ENCODE measurements at places on chromosomes 6 and 20.

DNA sequence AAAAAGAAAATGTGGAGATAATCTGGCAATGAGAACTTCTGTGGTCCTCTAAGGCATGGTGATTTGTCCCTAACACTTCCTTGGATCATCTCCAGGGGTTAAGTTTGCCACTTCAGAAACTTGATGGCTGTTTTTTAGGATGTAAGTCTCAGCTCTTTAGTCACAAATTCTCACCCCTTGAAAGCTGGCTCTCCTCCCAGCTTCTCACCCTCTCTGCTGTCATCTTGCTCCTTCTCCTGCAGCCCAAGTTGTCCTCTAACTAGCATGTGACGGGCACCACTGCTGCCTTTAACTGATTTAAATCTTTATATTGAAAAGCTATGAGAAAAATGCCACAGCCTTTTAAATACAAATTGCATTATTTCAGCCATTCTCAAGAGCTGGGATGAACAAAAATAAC lies 107.8 kb downstream of the MAP3K5 start:
- no peak for DNase-seq

DNA sequence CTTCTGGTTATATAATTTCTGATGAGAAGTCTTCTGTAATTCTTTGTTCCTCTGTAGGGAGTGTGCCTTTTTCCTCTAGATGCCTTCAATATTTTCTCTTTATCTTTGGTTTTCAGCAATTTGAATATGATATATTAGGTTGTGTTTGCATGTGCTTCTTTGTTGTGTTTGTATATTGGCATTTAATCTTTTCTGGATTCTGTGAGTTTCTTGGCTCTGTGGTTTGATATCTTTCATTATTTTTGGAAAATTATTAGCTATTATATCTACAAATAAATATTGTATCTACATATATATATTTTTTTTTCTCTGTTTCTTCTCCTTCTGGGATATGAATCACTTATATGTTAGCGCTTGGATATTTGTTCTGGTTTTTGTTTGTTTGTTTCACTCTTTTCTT lies 9.1 kb upstream of the DBNDD2 start:
- DNase-seq = no peak

- DNase-seq = no peak
Observed at GRCh38 chr6:57421503-57421902, 104.1 kb downstream of the PRIM2 start.

GRCh38 chr6:80961166-80961565 lies 791.3 kb downstream of the TENT5A start:
- no peak for DNase-seq

DNA sequence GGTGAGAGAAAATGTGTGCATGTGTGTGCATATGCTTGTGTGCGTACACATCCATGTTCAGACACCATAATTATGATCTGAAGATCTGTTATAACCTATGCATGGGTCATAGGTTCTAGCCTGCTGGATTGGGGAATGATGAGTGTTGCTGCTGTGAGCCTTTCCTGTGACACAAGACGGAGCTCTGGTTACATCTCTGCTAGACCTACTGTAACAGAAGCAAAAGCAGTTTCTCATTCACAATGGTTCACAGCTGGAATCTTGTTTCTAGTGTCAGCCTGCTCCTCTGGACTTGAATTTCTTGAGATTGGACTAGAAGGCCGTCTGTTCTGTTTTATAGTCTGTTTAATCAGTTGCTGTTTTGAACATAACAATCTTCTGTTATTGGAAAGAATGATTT lies 40.1 kb downstream of the DEFB114 start:
- DNase-seq = no peak

DNA sequence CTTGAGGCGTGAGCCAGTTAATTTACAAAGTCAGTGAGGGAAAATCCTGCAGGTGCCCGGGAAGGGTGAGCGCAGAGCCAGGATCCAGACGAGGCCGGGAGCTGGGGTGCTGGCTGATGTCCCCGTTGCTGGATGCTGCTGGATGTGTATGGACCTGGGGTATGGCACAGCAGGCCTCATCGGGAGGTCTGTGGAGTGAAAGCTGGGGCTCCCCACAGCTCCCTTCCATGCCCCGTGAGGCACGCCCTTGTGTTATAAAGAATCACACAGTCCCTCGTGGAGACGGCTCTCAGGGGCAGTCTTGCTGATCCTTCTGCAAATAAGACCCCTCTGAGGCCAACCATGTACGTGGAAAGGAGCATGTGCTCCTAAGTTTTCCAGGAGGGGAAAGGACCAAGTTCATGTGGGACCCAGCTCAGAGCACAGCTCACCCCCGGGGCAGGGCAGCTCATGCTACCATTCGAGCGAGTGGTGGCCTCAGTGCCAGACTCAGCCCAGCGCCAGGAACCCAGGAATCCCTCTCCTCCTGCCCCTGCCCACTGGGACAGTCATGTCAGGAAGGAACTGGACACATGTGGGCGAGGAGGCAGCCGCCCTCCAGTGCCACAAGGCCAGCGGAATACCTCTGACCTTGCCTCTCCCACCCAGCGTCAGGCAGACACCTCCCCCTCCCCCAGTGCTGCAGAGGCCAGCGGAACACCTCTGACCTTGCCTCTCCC lies 97.5 kb downstream of the CDH4 start:
- no peak for DNase-seq

GRCh38 chr20:50537546-50538201 lies 27.5 kb downstream of the PTPN1 start:
- DNase-seq = no peak

- no peak for DNase-seq
Observed at GRCh38 chr6:1316489-1316971, 4.6 kb downstream of the FOXQ1 start.

DNA sequence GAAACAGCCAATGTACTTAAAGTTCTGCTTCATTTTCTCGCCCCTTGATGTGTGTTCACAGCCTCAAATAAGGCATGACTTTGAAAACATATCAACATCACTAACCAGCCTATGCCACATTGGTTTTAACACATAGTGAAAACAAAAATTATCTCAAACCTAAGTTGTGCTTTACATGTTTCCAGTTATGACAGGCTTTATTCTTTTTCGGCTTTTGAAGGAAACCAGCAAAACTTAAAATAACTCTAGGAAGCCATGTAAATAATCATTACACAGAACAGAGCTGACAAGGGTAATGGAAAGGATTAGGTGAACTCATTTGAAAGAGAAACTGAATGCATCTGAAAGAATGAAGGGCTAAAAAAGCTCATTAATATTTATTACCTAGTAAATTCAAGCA lies 42.1 kb downstream of the BMP5 start:
- no peak for DNase-seq

DNA sequence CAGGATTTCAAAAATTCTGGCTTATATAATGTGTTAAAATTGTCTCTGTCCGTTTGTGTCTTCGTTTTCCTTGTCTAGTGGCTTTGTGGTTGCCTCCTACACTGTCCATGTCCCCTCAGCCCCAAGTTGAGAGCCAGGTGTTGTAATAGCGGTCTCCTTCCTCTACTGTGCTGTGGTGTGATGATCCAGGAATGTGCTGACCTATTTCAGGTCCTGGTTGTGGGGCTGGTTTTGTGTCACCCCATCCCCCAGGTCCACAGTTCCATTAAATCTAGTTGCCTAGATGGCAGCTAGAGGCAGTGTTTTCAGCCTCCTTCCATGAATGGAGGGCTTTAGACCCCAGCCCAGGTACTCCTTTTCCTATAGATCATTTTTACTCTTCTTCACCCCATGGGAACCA lies 128.7 kb downstream of the DNAH8 start:
- DNase-seq = no peak

GRCh38 chr6:165090242-165090641 lies 219.2 kb downstream of the C6orf118 start:
- DNase-seq = no peak

DNA sequence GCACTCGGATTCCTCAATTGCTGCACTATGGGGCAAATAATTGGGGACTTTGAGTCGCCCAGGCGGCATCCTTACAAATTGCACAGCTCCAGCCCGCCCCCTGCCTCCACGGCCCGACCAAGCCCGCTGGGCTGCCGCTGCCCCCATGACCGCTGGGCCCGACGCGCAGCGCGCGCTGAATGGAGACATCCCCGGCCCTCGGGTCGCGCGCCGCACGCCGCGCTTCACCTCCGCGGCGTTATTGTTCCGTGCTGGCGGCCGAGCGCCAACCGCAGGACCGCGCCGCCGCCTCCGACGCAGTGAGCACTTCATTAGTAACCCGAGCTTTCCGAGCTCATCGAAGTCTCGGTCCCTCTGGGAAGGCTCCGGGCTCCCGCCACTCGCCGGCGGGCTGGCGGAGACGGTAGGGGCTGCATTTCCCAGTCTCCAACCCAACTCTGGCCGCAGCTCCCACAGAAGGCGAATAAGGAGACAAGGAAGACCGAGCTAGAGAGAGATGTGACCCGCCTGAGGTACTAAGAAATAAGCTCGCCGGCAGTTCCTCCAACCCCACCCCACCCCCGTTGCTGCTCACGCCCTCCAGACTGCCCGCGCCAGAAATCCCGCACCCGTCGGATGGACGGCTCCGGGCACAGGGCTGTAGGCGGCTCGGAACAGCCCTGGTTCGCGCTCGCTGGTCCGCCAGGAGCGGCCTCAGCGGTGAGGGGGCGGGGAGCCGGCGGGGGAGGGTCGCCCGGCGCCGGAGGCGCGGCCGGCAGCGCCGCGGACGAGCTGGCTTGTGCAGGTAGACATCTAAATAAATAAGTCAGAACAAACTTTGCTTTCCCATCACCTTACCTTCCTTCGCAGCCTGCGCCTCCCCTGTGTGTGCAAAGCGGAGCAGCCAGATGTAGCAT lies 703 bp downstream of the EPHA7 start:
- DNase-seq = no peak

DNA sequence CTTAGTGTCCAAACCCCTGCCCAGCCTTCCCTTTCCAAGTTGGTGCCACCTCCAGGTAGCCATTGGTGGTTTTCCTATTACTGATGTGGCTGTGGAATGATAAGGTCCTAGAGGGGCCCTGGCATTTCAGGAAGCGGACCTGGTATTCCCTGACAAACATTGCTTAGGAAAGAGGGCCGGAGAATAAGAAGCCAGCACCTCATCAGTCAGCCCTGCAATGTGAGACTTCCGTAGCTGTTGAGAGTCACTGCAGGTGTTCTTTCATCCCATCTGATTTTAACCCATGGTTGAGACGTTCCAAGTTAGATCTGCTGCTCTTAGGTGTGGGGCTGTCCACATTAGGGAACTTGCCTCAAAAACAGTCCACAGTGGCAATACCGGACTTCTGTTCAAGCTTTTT lies 14.8 kb upstream of the NPEPL1 start:
- DNase-seq = no peak

- DNase-seq = peak; percentile 27
Observed at GRCh38 chr20:38805958-38806854, 709 bp downstream of the PPP1R16B start.

GRCh38 chr6:64288351-64288750 lies 652.7 kb downstream of the PHF3 start:
- no peak for DNase-seq

GRCh38 chr6:167564416-167565250 lies 239.7 kb downstream of the TTLL2 start:
- DNase-seq = no peak

DNA sequence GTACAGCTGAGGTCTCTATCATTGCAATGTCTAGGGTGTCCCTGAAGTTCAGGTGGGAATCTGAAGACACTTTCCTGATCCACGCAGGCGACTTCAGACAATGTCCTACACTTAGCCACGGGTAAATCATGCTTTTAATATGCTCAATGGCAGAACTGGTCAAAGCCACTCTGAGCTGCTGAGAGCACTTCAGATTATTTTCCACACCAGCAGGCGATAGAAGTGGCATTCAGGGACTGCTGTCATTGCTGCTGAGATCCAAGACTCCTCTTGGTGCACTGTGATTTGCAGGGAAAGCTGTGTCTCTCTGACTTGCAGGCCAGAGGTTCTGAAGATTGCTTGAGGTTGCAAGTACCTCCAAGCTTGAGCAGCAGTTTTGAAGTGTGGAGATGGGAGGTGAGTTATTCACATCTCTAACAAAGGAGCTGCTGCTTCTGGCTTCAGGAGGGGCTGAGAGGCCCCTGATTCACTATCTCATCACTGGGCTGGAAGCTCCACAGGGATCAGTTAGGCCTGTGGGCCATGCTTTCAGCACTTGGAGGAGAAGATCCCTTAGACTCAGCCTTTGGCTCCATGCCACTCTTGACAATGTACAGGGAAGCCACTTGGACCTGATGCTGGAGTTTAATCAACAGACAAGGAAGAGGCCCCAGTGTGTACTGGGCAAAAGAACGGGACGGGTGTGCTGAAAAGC lies 2.9 kb upstream of the SSTR4 start:
- DNase-seq = no peak

DNA sequence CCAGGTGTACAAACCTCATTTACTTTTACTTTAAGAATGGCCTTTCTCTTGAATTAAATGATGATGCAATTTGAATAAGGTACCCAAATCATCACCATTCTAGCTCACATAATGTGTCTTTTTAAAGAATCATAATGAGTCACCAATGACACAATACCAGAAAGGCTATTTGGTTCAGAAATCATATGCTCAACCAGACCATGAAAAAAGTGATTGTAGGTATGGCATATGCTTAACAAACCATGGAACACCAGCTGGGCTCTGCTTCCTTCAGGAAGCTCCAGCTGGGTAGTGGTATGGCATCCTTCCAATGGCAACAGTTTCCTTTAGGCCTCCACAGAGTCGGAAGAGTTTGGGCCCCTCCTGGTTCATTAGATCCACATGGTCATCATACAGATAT lies 128.2 kb downstream of the FRK start:
- no peak for DNase-seq

DNA sequence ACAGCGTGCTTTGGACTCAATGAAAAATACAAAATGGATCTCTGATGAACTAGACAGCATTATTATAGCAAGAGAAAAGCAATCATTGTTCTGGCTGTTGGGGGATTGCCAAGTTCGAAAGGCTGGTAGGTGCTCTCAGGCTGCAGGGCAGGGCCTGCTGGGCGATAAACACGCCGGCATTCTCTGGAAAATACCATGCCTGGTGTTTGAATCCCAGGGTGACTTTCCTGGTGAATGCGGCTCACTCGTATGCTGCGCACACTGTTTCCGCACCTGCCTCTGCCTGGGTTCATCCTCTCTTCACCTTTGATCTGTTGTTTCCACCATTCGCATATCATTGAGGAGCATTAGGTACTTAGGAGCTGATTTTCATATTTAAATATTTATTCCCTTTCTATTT lies 37.4 kb downstream of the GCNT2 start:
- no peak for DNase-seq

- no peak for DNase-seq
Observed at GRCh38 chr20:48314925-48315592, 512.7 kb downstream of the PREX1 start.

GRCh38 chr6:132612449-132613108 lies 11.5 kb downstream of the TAAR2 start:
- DNase-seq = no peak

DNA sequence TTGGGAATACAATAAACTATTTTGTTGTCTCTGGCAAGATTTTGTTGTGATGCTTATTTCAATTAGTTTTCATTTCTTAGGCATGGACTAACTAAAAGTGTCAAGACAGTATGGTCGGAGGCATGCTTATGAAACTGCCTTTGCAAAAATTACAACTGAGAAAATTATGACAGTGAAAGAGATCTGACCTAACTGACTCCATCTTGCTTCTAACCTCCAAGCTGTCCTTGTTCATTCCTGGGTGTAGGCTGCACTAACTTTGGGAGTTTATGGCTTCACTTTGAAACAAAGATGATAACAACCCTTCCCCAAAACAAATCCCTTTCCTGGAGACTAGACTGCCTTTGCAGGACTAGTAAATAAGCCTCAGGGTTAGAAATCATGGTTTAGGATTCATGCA lies 4.1 kb upstream of the SHLD1 start:
- no peak for DNase-seq
